Activated naive CD4-positive, alpha-beta T cell treated with anti-CD3 and anti-CD28 coated beads, Interleukin-2, amount 10 ng/mL, durations not matched to agents 7 days and 5 days (primary cell): ENCODE measurements at places on chromosomes 11 and 22.

DNA sequence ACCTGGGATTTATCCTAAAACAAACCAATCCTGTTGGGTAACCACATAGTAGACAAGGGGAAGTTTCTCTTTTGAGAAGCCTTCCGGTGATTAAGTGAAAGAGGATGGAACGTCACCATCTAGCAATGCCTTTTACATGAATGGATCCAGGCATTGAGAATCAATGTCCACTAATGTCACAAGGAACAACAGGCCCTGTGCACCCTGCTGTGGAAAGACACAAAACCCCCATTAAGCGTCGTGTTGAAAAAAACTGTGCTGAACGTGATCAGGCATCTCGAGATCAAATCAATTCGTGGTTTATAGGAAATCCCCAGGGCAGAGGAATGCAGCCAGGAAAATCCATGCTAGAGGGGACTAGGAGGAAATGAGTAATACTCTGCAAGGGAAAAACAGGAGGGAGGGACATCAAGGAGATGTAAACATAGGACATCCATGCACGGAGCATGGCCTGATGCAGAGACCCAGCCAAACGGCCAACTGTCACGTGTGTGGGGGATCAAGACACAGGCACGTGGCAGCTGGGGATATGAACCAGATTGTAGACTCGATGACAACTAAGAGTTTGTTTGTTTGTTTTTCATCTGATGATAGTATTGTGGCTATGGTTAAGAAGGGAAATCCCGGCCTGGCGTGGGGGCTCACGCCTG is 38.6 kb upstream of the CARS1 start:
- no peak for DNase-seq

GRCh38 chr11:66846671-66847091 is 3.4 kb downstream of the RCE1 start:
- DNase-seq, result no peak

- no peak for DNase-seq
Measured at GRCh38 chr22:48254311-48254873, 1491.9 kb downstream of the TBC1D22A start.

DNA sequence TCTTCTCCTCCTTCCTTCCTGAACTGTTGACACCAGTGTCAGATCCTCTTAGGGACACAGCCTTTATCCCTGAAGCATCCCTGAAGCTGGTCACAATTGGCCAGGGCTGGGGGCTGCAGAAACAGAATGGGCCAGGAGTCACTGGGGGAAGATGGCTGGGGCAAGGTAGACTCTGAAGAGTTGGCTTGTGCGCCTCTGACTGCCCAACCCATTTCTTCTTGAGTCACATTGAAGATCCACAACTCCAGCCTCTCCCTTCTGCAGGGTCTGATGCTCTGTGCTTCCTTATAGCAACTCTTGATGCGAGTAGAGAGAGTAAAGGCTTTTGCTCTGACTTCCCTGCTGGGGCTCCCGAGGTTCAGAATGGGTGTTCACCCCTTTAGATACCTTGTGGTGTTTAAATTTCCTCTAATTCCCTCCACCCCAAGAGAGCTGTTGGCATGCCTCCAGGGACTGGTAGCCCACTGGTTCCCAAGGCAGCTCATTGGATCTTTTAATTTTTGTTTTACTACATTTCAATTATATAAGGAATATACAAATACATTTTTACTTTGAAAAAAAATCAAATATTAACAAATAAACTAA is 13.4 kb downstream of the PRDM11 start:
- peak; percentile 1 for DNase-seq

GRCh38 chr11:29336727-29337575 is 679.9 kb downstream of the KCNA4 start:
- DNase-seq, result no peak

GRCh38 chr11:111355956-111356659 is 23.0 kb downstream of the POU2AF1 start:
- no peak for DNase-seq
